ENCODE measurements at places on chromosomes 4 and X.

DNA sequence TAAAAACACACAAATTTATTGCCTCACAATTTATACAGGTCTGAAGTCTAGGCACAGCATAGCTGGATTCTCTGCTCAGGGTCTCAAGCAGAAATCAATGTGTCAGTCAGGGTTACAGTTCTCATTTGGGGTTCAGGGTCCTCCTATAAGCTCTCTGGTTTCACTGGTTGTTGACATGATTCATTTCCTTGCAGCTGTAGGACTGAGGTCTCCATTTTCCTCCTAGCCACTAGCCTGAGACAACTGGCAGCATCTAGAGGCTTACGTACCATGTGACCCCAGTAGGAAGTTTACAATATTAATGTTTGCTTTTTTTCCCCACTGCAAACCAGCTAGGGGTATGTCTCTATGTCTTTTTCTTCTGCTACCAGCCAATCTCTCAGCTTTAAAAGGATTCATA is 102.5 kb downstream of the CPEB2 start:
- no peak for DNase-seq

GRCh38 chr4:16609170-16609758 is 289.2 kb downstream of the LDB2 start:
- DNase-seq: no peak

GRCh38 chr4:114088481-114088880 is 109.0 kb upstream of the ARSJ start:
- no peak for DNase-seq

DNA sequence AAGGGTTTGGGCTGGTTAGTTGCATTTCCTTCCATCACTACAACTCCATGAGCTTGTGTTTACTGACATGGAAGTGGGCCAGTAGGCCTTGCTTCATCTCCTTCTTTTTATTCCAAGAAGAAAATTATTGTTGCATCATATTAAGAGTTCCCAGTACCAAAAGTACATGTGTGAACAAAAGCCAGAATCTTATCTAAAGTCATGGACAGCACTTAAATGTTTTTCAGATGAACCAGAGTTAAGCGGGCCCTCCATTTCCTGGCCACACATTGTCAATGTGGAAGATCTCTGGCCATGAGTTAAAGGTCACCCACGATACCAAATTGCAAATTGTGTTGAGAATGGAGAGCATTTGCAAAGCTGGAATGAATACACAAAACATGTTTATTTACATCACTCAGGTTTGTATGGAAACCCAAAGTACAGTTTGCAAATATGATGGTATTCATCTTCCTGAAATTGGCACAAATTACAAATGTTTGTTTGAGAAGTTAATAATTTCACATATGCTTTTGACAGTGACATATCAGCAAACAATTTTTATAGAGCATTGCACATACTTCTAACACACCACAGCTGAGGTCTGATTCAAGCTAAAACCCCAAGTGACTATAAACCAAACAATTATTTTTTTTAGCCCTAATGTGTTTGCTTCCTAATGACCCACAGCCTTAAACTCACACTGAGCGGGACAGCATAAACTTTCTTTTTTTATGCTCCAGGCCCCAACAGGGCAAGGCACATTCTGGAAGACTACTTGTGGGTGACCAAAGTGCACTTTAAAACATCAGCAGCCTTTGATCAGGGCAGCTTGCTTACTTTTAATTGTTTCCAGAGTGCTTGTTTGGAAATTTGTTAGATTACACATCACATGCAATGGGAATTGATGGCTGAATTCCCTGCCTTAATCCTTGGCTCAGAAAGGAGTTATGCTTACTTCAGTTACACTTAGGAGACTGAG is 502.9 kb upstream of the SLIT2 start:
- no peak for DNase-seq

- no peak for DNase-seq
Measured at GRCh38 chrX:15930585-15930984, 76.0 kb upstream of the AP1S2 start.

GRCh38 chr4:139611391-139611790 is 54.2 kb upstream of the MGST2 start:
- DNase-seq: no peak

- DNase-seq: no peak
Measured at GRCh38 chr4:35970366-35970960, 273.9 kb downstream of the ARAP2 start.

- no peak for DNase-seq
Measured at GRCh38 chr4:7960790-7961655, 21.4 kb upstream of the AFAP1 start.

- no peak for DNase-seq
Measured at GRCh38 chrX:125782184-125782583, 383.9 kb downstream of the DCAF12L2 start.

DNA sequence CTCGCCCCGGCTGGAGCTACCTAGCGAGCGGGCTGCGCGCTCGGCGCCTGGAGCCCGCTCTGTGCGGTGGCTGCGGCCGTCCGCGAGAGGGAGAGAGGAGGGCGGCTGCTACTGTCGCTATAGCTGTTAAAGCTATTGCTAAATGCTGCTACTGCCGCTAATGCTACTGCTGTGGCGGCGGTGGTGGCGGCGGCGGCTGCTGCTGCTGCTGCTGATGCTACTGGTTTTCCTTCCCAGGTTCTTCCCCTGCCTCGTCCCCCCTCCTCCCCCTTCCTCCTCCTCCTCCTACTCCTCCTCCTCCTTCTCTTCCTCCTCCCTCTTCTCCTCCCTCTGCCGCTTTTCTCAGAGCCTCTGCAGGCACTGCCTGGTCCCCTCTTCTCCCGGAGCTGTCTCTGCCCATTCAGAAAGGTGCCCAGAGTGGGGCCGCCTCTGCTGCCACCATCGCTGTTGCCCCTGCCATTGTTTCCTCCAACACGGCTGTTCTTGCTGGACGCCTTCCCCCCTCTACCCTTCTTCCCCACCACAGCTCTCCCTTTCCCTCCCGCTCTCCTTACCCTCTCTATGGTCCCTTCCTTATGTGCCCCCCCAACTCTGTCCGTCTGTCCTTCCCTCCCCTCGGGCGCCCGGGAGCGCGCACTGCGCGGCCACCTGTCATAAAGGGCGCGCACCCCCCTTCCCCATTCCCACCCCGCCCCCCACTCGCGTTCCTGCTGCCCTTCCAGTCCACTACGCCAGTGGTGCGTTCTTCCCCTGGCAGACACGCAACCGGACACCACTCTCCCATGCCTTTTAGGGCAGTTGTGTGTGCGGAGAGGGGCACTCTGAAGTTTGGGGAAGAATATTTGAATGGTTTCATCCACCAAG is at the start of gene NEXMIF:
TSS of gene NEXMIF (minus strand) at position 228 of the 864 bp plus-strand sequence.
- peak; percentile 21 for DNase-seq

DNA sequence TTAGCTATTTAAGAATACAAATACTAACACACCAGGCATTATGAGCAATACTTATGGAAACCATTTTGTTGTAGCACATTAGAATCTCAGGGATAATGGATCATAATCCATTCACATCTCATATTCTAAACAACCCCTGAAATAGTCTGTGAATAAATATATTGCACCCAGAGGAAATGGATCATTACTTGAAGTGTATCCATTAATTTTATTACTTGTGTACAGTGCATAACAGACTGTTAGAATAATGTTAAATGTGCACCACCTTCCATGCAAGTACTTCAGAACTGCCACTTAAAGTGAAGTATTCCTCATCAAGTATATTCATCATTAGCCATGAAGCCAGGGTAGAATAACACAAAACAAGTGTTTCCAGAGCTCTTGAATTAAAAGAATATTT is 715.5 kb downstream of the DMD start:
- no peak for DNase-seq

DNA sequence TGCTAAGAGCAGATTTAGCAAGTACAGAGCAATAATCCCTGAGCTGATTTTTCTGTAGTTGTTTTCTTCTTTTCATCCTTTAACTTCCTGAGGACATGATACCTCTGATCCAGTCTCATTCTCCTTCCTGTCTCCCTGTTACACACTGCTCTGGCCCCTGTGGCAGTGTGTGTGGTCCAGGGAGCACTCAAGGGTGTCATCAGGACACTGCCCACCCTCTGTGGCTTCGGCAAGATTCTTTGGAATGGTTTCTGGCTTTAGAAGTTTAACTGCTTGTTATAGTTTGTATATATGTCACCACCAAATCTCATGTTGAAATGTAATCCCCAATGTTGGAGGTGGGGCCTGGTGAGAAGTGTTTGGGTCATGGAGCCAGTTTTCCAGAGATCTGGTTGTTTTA is 637.3 kb downstream of the BCOR start:
- no peak for DNase-seq

GRCh38 chrX:110146521-110146920 is 143.6 kb downstream of the TMEM164 start:
- peak; percentile 19 for DNase-seq

GRCh38 chrX:108268434-108269080 is 169.7 kb downstream of the COL4A6 start:
- no peak for DNase-seq
